ENCODE measurements at places on chromosomes 1 and 21. TPM values are rescaled to one million over a fixed set of nuclear protein-coding genes. Genes with fewer than 3 reads are reported as not detected.

DNA sequence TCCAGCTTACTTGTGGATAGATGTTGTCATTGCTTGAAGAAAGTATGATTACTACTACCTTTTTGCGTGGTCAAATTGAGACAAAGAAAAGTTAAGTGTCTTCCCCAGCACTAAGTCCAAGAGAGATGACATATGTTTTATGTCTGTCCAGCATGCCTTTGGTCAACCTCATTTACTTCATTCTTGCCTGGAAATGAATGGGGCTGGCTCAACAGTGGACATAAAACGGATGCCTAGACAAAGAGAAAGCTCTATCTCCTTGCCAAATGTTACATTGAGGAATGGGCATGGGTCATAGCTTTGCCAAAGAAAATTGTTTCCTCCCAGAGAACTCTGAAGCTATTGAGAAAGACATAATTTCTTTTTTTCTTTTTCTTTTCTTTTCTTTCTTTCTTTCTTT, 82.4 kb upstream of the PLPPR4 start:
- DNase-seq, result no peak

- DNase-seq, result no peak
Measured at GRCh38 chr1:180156201-180156600, 1.5 kb downstream of the QSOX1 start.

The RIMKLA gene
- 0.89 TPM for polyA plus RNA-seq

The MATN1 gene
- polyA plus RNA-seq, result 1.1 TPM
